CD4-positive, alpha-beta T cell treated with Interleukin-2 at 100 ng/mL for 4 hours (primary cell): ENCODE measurements at places on chromosomes 12 and 14.

- no peak for DNase-seq
Measured at GRCh38 chr14:94400422-94400841, 12.0 kb upstream of the SERPINA1 start.

DNA sequence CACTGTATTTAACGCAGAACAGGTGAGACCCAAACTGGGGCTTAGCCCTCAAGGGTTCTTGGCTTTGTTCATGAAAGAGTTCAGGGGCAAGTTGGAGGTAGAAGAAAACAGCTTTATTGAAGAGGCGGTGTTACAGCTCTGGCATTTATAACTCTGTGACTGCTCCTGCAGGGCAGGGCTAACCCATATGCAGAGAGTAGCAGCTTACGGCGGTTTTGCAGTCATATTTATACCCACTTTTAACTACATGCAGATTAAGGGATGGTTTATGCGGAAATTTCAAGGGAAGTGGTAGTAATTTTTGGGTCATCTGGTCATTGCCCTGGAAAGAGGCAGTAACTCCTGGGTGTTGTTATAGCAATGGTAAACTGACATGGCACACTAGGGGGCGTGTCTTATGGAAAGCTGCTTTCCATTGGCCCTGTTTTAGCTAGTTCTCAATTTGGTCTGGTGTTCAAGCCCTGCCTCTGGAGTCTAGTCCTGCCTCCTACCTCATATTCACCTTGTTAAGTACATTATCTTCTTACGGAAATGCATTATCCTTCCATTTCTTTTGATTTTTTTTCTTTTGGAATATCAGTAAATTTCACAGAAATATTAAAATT lies 1.8 kb upstream of the IAPP start:
- no peak for DNase-seq

GRCh38 chr14:59677771-59678231 lies 101.2 kb upstream of the CCDC175 start:
- no peak for DNase-seq

- no peak for DNase-seq
Measured at GRCh38 chr12:58965568-58965967, 45.3 kb upstream of the LRIG3 start.

DNA sequence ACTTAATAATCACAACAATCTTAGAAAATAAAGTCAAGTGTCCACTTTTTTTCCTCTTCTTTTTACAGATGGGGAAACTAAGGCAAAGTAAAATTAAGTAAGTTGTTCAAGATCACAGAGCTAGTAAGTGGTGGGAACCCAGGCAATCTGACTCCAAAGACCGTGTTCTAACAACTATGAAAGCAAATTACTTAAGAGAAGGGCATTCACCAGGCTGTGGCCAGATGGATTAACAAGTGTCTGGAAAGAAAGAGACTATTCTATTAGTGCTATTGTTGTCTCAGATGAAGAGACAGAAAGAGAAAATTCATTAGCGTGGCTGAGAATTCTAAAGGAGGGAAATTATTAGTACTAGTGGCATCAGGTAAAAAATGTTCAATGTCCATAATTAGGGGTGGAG lies 48.5 kb downstream of the FGD6 start:
- DNase-seq, result no peak

GRCh38 chr12:10497602-10498001 lies 8.1 kb upstream of the EIF2S3B start:
- peak; percentile 68 for DNase-seq

DNA sequence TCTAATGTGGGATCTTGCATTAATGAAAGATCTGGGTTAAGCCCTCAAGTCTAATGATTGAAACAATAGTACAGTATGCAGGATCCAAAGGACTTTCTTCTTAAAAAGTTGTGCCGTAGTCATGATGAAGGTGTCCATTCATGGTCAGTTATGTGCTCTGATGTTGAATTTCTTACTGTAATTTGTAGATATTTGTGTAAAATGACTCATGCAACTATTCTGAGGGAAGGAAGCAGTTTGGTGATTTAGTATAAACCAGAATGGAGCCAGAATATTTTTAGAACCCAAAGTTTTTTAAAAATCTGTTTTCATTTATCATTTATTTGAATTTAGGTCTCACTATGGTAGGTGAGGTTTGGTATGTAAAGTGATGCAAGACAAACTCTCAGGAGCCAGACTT lies 151.2 kb downstream of the AKAP6 start:
- DNase-seq, result no peak

- DNase-seq, result no peak
Measured at GRCh38 chr12:3628629-3629028, 124.3 kb downstream of the CRACR2A start.

DNA sequence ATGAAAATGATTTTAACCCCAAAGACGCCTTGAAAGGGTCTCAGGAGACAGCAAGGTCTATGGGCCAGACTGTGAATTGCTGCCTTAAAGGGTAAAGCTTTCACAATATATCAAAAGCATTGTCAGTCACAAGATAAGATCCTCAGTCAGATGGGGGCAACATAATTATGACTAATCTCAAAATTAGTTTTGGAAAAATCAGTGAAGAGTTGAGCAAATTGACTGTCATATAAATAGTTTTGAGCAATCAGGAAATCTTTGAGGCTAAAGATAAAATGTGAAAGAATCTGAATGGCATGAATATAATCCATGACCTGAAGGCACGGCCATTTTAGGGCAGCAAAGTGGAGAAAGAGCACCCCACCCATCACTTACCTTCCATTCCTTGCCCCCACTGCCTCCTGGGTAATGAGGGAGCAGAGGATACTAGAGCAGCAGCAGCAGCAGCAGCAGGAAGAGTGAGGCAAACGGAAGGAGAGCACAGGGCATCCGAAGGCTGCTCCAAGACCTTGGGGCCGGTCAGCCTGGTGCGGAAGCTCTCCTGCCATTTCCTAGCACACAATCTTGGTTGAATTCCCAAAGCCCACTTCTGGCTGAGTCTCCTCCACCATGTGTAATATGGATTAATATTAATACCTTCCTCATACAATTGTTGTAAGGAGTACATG lies 7.0 kb downstream of the STON2 start:
- no peak for DNase-seq

DNA sequence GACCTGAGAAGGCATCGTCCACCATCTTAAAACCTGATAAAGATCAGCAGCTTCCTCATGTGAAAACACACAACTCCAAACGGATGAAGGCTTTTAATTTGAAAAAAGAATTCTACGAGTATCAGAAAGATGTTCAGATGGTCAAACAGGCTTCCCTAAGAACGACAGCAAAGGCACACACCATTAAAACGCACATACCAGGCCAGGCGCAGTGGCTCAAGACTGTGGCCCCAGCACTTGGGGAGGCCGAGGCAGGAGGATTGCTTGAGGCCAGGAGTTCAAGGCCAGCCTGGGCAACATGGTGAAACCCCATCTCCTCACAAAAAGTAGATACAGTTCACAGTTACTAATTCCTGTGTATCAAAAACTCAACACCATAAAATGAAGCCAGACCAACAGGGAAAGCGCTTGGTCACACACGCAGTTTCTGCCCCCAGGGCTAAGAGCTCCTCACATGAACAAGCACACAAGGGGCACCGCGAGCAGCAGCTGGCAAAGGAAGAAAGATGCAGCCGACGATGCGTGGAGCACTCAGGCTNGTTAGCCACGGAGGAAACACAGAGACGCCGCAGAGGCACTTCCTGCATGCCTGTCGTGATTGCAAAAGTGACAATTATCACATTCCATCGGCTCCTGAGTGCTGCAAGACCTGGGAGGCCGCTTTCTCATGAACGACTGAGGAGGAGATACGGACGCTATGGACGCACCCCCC lies 78.0 kb downstream of the NOC4L start:
- peak; percentile 35 for DNase-seq

DNA sequence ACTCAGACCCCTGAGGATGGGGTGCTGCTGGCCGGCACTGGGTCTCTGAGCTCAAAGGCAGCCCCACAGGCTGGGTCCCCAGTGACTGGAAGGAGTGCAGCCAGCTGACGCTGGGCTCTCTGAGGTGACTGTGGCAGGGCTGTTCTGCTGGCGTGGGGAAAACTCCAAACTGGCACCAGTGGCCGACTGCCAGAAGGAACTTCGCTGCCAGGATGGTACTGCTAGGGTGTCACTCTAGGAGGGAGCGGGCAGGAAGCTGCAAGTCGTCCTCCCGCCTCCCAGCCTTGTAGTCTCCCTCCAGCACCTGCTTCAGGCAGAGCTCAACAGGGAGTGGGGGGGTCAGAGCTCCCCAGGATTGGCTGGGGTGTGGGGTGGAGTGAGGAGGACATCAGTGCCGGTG lies 41.3 kb downstream of the CDC42BPB start:
- no peak for DNase-seq

GRCh38 chr12:22169376-22169775 lies 123.4 kb downstream of the CMAS start:
- DNase-seq, result no peak

GRCh38 chr14:71658261-71658860 lies 273.9 kb upstream of the RGS6 start:
- DNase-seq, result no peak

- DNase-seq, result no peak
Measured at GRCh38 chr12:87266305-87266704, 762.9 kb downstream of the C12orf50 start.
